ENCODE measurements at places on chromosomes 3 and 15. TPM values are rescaled to one million over a fixed set of nuclear protein-coding genes. Genes with fewer than 3 reads are reported as not detected.

GRCh38 chr15:85704720-85705429 lies 89.8 kb downstream of the KLHL25 start:
- no peak for DNase-seq

The KLHL40 gene
- total RNA-seq, result not detected

DNA sequence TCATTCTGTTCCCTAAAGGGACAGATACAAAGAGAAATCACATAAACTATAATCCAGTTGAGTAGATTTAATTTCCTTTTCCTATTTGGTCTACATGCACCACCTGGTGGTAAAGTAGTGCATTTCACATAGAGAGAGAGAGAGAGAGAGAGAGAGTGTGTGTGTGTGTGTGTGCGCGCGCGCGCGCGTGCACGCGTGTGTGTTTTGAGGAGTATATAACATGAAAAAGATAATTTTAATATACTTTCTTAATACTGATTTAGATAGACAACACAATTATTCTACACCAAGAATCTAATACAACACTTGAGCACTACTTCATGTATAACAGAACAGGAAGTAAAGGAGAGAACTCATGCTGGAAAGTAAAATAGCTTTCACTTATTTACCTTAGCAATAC lies 1.1 kb upstream of the FGF7 start:
- peak; percentile 25 for DNase-seq

- DNase-seq, result no peak
Measured at GRCh38 chr3:16349986-16350596, 85.1 kb downstream of the OXNAD1 start.

The PROK2 gene
- not detected for total RNA-seq

The ST8SIA2 gene
- 4.1 TPM for total RNA-seq

DNA sequence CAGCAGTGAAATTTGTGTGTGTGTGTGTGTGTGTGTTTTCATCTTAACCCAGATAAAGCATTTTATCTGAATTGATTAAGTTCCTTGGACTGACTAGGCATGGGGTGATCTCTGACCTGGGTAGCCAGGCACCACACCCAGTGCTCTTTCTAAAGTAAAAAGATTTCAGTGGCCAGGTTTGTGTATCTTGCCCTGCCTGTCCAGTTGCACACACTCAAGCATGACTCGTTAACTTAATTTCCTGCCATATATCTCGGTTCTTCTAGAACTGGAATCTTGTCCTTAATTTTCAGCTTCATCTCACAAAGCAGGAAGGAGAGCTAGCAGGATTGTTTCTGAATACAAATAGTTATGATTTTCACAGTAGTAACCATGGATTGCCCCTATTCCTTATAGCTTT lies 17.0 kb downstream of the TM4SF18 start:
- no peak for DNase-seq

The CCNB2 gene
- total RNA-seq, result 16.5 TPM

GRCh38 chr3:185473290-185473815 lies 25.5 kb downstream of the TMEM41A start:
- no peak for DNase-seq
